ENCODE measurements at places on chromosomes 4 and X.

- H3K36me3 ChIP-seq, result no peaks in the 10 kb centered on the region
- H3K4me3 ChIP-seq, result no peak overlapping the region
- H3K4me1 ChIP-seq, result no peaks in the 10 kb centered on the region
- no peak overlapping the region for H3K27ac ChIP-seq
- no peak for DNase-seq
These were observed 448.1 kb upstream of the TRAM1L1 start for GRCh38 chr4:117533501-117533900.

DNA sequence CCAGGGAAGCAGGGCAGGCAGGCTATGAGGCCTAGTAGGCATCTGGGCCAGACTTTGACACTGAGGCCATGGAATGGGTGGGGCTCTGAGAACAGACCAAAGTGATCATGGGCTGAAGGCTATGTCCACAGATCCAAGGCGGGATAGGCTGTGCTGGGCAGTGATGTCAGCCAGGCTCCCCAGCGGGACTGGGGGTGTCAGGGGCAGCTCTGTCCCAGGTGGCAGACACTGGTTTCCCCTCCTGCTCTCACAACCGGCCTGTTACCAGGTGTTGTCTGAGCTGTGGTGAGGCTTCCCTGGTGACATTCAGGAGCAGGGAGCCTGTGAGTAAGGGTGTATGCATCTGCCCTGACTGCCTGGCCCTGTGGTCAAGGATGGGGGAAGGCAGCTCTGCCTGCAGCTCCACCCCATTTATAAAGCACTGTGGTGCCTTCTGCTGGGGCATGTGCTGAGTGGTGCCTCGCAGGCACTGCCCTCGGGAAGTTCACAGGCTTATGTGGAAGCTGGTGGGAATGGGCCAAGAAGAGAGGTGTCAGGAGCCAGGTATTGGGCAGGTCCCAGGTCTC is 2.9 kb downstream of the IL9R start:
- H3K4me1 ChIP-seq, result peaks cover 2% of the 10 kb centered on the region
- no peak for DNase-seq
- H3K4me3 ChIP-seq, result no peak overlapping the region
- H3K27ac ChIP-seq, result no peak overlapping the region

DNA sequence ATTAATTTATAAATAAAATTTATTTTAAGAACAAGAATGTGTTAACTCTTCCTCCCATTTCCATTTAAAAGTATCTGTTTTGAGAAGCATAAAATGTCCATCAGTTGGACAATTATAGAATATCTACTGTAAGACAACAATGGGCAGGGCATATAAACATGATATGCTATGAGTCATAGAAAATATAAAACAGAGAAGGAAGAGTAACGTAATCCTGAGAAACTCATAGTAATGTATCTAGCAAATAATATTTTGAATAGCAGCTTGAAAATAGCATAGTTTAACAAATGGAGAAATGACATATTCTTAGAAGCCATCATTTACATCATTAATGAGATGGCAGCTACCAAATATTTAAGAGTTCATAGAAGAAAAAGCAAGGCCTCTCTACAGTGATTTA is 820.3 kb upstream of the PCDH10 start:
- H3K4me3 ChIP-seq, result no peak overlapping the region
- no peaks in the 10 kb centered on the region for H3K27me3 ChIP-seq
- H3K36me3 ChIP-seq, result no peaks in the 10 kb centered on the region
- no peak overlapping the region for H3K27ac ChIP-seq
- no peak for DNase-seq

- peaks cover 3% of the 10 kb centered on the region for H3K27me3 ChIP-seq
- DNase-seq, result no peak
- no peak overlapping the region for H3K4me3 ChIP-seq
- H3K4me1 ChIP-seq, result no peaks in the 10 kb centered on the region
- H3K27ac ChIP-seq, result no peak overlapping the region
These were observed 804 bp upstream of the GC start for GRCh38 chr4:71784569-71785197.

GRCh38 chr4:7166981-7167700 is 25.2 kb upstream of the SORCS2 start:
- no peak overlapping the region for H3K27ac ChIP-seq
- no peaks in the 10 kb centered on the region for H3K36me3 ChIP-seq
- peaks cover 8% of the 10 kb centered on the region for H3K4me1 ChIP-seq
- peaks cover 7% of the 10 kb centered on the region for H3K27me3 ChIP-seq
- no peak overlapping the region for H3K4me3 ChIP-seq

GRCh38 chr4:27040356-27040755 is 179.7 kb downstream of the STIM2 start:
- no peaks in the 10 kb centered on the region for H3K4me1 ChIP-seq
- H3K27ac ChIP-seq, result no peak overlapping the region
- no peak for DNase-seq
- peaks cover 14% of the 10 kb centered on the region for H3K36me3 ChIP-seq
- no peak overlapping the region for H3K4me3 ChIP-seq

GRCh38 chrX:122389005-122389404 is 795.1 kb upstream of the GRIA3 start:
- no peak overlapping the region for H3K27ac ChIP-seq
- no peaks in the 10 kb centered on the region for H3K27me3 ChIP-seq
- H3K4me1 ChIP-seq, result no peaks in the 10 kb centered on the region
- no peaks in the 10 kb centered on the region for H3K36me3 ChIP-seq
- DNase-seq, result no peak

DNA sequence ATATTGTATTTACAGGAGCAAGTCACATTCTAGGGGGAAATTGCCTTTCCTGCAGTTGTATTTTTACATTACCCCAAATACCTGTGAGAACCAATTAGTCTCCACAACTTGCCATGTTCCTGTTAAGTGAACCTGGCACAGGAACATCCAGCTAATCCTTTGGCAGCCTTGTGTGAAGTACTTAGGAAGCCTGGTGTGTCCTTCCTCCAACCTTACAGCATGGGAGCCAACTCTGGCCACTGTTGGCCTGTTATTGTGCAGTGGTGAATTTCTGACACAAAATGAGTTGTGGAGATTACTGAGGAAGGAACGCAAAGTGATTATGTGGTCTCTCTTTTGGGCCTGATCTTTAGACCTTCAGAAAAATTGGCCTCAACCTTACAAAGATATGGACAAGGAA is 238.0 kb upstream of the PITX2 start:
- H3K4me1 ChIP-seq, result no peaks in the 10 kb centered on the region
- H3K27ac ChIP-seq, result no peak overlapping the region
- no peak overlapping the region for H3K4me3 ChIP-seq
- DNase-seq, result no peak
- H3K27me3 ChIP-seq, result no peaks in the 10 kb centered on the region
- H3K36me3 ChIP-seq, result no peaks in the 10 kb centered on the region

DNA sequence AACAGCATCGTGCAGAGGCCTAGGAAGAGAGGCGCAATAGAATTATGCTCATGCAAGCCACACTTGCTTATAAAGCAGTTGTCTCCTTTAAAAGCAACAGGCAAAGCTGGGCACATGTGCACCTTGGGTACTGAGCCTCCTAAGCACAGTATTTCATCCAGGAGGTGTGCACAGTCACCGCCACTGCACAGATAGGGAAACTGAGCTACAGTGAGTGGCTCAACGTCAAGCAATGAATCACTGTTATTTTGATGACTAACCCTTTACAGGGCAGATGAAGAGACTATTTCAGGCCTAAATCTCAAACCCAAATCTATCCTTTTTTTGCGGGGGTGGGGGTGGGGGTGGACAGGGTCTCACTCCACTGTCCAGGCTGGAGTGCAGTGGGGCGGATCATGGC is 42.3 kb downstream of the BCOR start:
- H3K4me1 ChIP-seq, result no peaks in the 10 kb centered on the region
- no peak for DNase-seq
- H3K4me3 ChIP-seq, result no peak overlapping the region
- H3K27me3 ChIP-seq, result no peaks in the 10 kb centered on the region
- H3K27ac ChIP-seq, result no peak overlapping the region
- peaks cover 36% of the 10 kb centered on the region for H3K36me3 ChIP-seq

DNA sequence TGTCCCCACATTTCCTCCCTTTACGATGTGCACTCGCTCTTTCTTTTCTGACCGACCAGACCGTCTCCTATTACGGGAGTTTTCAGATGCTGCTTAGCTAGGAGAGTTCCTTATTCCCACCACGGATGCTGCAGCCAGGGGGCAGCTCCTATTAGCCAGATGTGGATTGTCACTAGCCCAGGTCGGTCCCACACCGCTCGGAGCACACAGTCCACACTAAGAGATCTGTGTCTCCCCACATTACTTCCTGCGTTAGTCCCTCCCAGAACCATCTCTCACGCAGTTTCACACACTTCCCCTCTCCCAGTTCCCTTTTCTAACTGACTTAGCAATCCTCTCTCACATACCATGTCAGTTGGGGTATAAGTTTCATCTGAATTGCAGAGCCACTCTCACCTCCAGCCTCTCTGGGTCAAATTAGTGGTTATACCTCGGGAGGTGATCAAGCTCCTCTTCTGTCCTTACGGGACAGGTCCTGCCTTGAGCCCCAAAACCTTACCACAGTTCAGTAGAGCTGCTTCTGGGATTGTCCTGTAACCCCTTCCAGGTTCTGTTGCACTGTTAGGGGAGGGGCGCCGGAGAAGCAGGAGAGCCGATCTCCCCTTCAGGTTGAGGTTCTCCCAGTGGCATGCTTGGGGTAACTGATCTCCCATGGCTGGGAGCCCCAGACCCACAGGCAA is 28.2 kb downstream of the SULT1E1 start:
- no peaks in the 10 kb centered on the region for H3K27me3 ChIP-seq
- H3K27ac ChIP-seq, result peak overlapping the region; percentile 12
- DNase-seq, result no peak
- no peaks in the 10 kb centered on the region for H3K36me3 ChIP-seq

GRCh38 chr4:110371016-110371770 is 104.8 kb upstream of the ENPEP start:
- H3K27me3 ChIP-seq, result peaks cover 2% of the 10 kb centered on the region
- H3K4me3 ChIP-seq, result no peak overlapping the region
- no peaks in the 10 kb centered on the region for H3K36me3 ChIP-seq
- H3K4me1 ChIP-seq, result no peaks in the 10 kb centered on the region
- no peak for DNase-seq

DNA sequence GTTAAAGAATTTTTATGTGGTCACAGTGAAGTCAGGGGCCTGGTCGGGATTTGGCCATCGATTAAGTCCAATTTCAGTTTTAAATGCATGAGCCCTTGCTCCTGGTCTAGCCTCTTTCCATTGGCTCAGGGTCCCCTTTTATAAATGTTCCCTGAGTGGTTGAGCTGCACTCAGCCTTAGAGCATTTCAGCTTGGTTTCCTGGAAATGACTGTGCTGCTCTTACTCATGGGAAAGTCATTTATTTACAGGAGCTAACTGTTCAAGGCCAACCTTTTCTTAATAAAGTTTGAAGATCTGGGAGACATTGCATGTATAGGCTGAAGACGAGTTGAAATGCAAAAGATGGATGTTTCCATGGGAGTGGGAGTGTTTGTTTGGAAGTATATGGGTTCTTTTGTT is 98.8 kb upstream of the CLNK start:
- H3K27ac ChIP-seq, result no peak overlapping the region
- H3K27me3 ChIP-seq, result peaks cover 3% of the 10 kb centered on the region
- H3K4me3 ChIP-seq, result no peak overlapping the region
- no peak for DNase-seq
- peaks cover 4% of the 10 kb centered on the region for H3K4me1 ChIP-seq

DNA sequence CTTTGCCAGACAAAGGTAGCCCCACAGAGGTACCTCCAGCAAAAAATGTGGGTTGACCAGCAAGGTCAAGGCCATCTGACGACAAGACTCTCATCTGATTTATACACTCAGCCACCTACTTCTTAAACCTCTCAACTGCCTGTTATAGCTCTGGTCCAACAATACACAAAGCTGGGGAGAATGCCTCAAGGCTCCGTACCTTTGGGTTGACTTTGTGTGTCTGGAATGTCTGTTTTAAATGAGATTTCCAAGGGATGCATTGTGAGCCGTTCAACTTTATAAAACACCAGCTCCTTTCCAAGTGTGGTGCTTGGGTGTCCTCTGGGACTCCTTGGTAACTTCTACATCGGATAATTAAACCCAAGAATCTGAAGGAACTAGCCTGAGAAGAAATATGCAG is 167.0 kb upstream of the RPL34 start:
- H3K36me3 ChIP-seq, result no peaks in the 10 kb centered on the region
- H3K27me3 ChIP-seq, result peaks cover 1% of the 10 kb centered on the region
- no peak overlapping the region for H3K27ac ChIP-seq
- DNase-seq, result no peak

DNA sequence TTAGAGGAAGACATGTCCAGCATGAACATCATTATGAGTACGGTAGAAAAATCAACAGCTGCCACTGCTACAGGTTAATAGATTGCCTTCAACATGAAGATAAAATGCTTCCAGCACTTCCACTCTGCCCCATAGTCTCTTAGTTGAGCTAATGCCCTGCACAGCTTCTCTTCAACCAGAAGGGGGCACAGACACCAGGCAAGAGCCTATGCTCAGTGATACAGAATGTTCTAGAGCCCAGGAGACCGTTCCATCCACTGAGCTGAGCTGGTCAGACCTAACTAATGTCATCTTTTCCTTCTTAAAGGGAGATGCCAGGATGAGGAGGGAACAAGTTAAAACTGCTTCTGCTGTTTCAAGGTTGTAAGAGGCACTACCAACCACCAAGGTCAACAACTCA is 42.2 kb downstream of the SMIM10L2A start:
- peaks cover 2% of the 10 kb centered on the region for H3K27me3 ChIP-seq
- no peaks in the 10 kb centered on the region for H3K4me1 ChIP-seq
- H3K4me3 ChIP-seq, result no peak overlapping the region
- H3K36me3 ChIP-seq, result no peaks in the 10 kb centered on the region
- H3K27ac ChIP-seq, result no peak overlapping the region

DNA sequence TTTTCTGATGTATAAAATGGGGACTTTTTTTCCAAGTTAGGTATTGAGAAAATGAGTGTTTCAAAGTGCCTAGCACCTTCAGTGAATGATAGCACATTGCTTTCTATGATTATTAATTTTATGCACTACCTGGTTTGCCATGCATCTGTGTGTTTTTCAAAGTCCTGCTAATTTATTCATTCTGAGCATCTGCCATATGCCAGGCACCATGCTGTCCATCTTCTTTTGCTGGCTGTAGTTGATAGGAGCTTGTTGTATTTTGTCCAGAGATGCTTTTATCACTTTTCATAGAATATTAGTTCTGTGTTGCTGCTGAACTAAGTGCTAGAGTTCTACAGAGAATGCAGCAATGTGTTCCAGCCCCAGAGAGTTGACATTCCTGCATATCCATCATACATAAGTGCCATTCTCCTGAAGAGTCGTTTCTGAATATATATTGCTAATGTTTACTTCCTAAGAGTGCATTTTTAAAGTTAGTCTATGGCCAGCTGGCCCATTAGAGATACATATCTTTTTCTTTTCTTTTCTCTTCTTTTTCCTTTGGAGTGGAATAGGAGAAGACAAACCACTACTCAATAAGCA is 49.0 kb upstream of the CLNK start:
- peaks cover 2% of the 10 kb centered on the region for H3K27me3 ChIP-seq
- DNase-seq, result no peak
- H3K27ac ChIP-seq, result no peak overlapping the region
- peaks cover 5% of the 10 kb centered on the region for H3K36me3 ChIP-seq
- no peak overlapping the region for H3K4me3 ChIP-seq

- DNase-seq, result no peak
- no peaks in the 10 kb centered on the region for H3K36me3 ChIP-seq
- H3K27ac ChIP-seq, result no peak overlapping the region
- H3K27me3 ChIP-seq, result no peaks in the 10 kb centered on the region
- no peak overlapping the region for H3K4me3 ChIP-seq
These were observed 23.7 kb downstream of the SULT1E1 start for GRCh38 chr4:69836287-69836686.

GRCh38 chr4:2084316-2084715 is 25.2 kb downstream of the NAT8L start:
- H3K27ac ChIP-seq, result no peak overlapping the region
- H3K36me3 ChIP-seq, result no peaks in the 10 kb centered on the region
- H3K27me3 ChIP-seq, result peaks cover 5% of the 10 kb centered on the region
- no peak for DNase-seq
- no peaks in the 10 kb centered on the region for H3K4me1 ChIP-seq

Measured in memory B cell (primary cell).